AG04450 (cell line): ENCODE measurements at places on chromosomes 1 and 21.

GRCh38 chr1:225998560-225999226, 450 bp downstream of the SDE2 start:
- DNase-seq, result no peak

GRCh38 chr1:38201431-38201830, 154.8 kb upstream of the POU3F1 start:
- DNase-seq, result no peak

GRCh38 chr21:25893191-25893590, 158.4 kb downstream of the GABPA start:
- no peak for DNase-seq

- no peak for DNase-seq
These were observed 169.4 kb downstream of the GABPA start for GRCh38 chr21:25904044-25904695.

GRCh38 chr1:219566951-219567947, 45.7 kb downstream of the ZC3H11B start:
- DNase-seq, result no peak

DNA sequence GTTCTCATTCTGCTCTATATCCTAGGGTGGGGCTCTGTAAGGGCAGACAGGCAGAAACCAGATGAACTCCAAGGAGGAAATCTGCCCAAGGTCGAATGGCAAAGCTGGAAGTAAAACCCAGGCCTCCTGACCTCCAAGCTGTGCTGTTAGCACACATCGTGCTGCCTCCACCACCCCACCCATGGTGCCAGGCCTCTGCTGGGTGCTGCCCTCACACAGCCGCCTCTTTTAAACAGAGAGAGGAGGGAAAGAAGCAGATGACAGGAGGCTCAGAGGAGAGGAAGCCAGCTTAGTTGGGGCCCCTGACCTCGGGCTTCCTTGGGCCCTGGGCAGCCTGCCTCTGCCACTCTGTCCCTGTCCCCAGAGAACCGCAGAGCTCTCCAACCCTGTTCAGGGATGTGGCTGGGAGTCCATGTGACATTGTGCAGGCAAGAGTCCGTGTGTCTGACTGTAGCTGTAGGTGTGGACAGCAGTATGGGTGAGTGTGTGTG, 1.1 kb downstream of the SYNC start:
- no peak for DNase-seq

- no peak for DNase-seq
These were observed 4.4 kb downstream of the RCSD1 start for GRCh38 chr1:167634435-167634834.

- DNase-seq, result no peak
These were observed 1.7 kb downstream of the DYNLT4 start for GRCh38 chr1:44805311-44806024.

DNA sequence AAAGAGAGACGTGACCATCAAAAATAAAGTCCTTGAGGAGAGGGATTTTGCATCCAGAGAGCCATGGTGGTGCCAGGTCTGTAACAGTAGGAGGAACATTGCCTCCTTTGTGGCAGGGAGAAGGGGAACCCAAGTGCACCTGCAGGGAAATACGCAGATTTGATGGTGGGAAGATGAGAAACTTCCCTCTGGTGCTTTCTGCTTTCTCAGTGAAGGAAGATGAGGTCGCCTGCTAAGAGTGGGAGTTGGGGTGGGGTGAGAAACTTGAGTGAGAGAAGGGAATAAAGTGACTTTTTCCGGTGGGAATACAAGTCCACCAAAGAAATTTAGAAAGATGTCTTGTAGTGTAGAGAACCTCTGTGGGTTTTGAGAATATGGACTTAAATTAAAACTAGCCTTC, 9.1 kb downstream of the PLA2G4A start:
- no peak for DNase-seq

- no peak for DNase-seq
These were observed 1500.2 kb upstream of the PRMT6 start for GRCh38 chr1:105556266-105556665.

GRCh38 chr1:92862605-92863004, 30.8 kb downstream of the RPL5 start:
- no peak for DNase-seq

DNA sequence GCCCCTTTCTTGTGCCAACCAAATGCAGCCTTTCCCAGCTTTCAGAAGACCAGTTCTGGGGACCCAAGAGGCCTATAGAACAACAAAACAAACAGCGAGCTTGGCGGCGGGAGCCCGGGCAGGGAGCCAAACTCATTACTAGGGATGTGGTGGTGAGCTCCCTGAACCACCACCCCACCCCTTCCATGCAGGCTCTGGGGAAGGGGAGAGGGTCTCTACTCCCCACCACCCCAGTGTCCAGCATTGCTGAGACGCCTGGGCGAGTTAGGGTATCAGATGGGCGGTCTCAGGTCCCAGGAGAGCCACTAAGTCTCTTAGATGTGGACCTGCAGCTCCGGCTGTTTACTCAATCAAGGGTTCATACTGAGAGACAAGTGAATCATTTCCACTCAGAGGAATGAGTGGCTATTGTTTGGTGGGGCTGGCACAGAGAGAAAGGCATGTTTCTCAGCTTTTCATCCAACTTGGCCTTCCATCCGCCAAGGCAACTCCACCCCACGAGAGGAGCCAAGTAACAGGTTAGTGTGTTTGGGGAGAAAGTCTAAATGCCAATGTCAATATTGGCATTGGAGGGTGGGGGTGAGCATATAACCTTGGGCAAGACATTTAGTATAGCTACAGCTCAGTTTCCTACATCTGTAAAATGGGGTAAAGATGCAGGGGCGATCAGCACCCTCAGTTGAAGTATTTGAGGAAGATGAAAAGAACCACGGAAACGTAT, 40.9 kb downstream of the PLXNA2 start:
- DNase-seq, result no peak

DNA sequence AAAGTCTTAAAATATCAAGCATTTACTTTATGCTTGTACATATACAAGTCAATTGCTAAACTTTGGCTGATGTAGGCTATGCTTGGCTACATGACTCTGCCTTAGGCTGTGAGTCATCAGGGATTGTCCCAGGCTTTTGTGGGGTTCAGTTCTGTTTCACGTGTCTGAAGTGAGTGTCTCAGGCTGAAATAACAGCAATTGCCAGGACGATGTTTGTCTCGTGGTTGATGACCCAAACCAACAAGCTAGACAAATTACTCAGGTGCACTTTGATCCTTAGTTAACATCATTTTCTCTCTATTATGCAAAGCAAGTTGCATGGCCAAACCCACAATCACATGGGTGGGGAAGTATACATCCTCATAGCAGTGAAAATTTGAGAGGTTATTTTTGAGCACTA, 410.1 kb downstream of the BRINP3 start:
- DNase-seq, result peak; percentile 16

DNA sequence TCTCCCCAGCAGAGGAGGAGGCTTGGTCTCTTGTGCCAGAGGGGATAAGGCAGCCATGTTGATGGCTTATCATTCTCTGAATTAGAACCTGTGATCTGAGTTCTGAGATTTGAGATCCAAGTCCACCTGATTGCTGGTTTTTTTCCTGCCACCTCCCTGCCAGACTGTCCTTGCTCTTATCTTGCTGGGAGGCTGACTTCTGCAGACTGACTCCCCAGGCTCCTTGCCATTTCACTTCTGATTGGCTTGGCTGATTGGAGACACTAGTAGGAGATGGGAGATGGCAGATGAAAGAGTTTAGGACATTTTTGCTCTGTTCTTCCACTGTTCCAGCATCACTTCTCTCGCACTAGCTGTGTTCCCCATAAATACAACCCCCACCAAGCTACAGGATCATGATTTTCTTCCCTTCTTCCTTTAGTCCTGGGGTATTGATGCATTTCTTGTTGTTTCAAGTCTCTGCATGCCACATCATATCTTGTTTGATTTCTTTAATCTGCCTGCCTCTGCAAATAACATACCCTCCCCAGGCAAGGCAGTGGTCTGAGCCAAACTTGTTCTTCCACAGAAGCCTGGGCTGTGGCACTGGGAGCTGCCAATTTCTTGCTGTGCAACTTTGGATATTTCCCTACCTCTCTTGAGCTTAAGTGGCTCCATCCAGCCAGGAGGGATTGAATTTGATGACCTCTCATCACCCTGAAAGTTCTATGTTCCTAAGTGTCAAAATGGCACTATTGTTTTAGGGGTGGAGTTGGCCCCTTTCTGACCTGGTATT, 963 bp upstream of the CYP4B1 start:
- no peak for DNase-seq
